ENCODE measurements at places on chromosomes 3 and 15. TPM values are rescaled to one million over a fixed set of nuclear protein-coding genes. Genes with fewer than 3 reads are reported as not detected.

DNA sequence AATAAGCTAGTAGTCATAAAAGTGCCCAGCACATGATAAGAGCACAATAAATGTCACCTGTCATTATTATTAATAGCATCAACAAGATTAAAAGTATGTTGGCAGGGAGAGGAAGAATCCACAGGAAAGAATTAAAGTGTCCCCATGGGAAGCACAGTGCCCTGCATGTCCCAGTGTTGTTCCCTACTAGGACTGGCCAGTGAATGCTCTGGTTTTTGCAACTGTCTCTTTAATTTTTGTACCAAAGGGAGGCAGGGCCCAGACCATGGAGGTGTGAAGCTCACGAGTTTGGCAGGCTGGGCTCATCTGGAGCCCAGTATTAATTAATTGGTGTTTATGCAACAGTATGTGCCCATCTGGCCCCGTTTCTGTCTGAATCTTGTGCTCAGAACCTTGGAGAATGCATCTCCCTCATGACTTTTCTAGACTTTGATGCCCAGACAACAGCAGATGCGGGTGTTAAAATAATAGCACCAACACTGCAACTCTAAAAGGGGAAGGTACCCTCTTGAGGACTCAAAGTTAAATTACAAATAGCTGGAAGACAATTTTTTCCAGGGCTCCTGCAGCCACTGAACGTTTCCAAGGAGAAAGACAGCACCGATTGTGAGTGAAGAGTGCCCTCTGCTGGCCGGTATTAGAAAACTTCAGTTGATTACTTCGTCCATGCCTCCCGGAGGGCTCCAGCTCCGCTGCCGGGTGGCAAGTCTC, 71.9 kb upstream of the SPATA12 start:
- H3K27ac ChIP-seq = no peak overlapping the region
- no peaks in the 10 kb centered on the region for H3K36me3 ChIP-seq
- H3K4me1 ChIP-seq = peaks cover 17% of the 10 kb centered on the region
- peak; percentile 63 for DNase-seq
- H3K27me3 ChIP-seq = peaks cover 5% of the 10 kb centered on the region

- H3K27ac ChIP-seq = no peak overlapping the region
- H3K27me3 ChIP-seq = no peaks in the 10 kb centered on the region
- H3K4me3 ChIP-seq = no peak overlapping the region
- H3K36me3 ChIP-seq = peaks cover 33% of the 10 kb centered on the region
Measured at GRCh38 chr3:50003216-50003615, 63.3 kb downstream of the RBM6 start.

GRCh38 chr3:180408654-180409053, 193.3 kb upstream of the TTC14 start:
- no peak for DNase-seq
- no peaks in the 10 kb centered on the region for H3K36me3 ChIP-seq
- H3K27me3 ChIP-seq = no peaks in the 10 kb centered on the region
- H3K4me1 ChIP-seq = no peaks in the 10 kb centered on the region
- H3K4me3 ChIP-seq = no peak overlapping the region

The ECE2 gene
- 1.4 TPM for polyA plus RNA-seq
